HepG2 (cell line): ENCODE measurements at places on chromosomes 1 and 21. TPM values are rescaled to one million over a fixed set of nuclear protein-coding genes. Genes with fewer than 3 reads are reported as not detected.

GRCh38 chr1:8494681-8495080 lies 176.8 kb downstream of the SLC45A1 start:
- no peak for DNase-seq

DNA sequence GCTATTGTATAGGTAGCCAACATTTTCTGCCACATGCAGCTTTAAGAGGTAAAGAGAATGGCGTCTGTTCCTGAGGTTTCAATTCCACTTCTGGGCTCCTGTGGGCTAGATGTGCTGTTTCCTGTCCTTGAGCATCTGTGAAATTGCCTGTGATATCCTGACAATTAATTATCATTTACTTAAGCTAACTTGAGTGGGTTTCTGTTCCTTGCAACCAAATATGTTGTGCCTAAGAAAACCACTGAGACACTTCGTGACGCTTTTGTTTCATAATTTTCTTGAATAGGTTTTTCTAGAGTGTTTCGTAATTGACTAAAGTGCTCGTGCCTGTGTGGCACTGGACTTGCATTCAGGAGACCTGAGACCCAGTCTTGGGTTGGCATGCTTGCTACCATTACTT lies 127.3 kb upstream of the POU3F1 start:
- no peak for DNase-seq

DNA sequence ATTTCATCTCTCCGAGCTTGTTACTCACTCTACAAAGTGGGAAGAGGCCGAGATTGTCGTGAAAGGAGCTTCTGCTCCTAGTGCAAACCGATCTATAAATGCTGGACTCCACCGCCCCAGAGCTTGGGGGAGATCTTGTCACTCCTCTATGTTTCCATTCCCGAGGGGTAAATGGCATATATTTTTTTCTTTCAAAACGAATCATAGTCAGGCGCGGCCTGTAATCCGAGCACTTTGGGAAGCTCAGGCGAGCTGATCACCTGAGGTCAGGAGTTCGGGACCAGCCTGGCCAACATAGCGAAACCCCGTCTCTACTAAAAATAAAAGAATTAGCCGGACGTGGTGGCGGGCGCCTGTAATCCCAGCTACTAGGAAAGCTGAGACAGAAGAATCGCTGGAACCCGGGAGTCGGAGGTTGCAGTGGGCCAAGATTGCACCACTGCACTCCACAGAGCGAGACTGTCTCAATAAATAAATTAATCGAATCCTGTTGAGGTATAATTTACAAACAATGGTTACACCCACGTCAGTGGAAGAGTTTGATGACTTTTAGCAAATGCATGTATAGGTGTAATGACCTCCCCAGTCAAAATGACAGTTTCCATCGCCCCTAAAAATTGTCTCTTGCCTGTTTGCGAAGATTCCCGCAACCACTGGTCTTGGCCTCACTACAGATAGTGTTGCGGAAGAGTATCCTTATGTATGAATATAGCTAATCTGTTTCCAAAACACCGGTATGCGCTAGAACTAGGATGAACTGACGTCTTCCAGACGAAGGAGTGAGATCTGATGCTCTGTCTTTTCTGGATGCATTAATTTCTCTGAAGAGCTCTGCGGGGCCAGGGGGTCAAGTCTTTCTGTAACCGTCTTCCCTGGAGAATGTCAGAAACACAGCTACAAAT lies 840 bp upstream of the HEATR1 start:
- no peak for DNase-seq

DNA sequence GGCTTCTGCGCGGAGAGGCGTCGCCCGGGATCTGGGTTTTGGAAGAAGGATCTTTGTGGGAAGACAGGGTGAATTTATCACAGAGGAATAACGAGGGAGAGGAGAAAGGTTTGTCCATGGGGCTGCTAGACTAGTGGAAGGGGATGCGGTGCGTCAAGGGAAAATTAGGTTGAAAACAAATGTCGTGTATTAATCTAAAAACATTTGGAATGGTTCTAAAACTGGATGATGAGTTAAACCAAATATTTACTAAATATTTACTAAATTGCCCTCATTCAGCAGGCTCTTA lies 647 bp downstream of the RO60 start:
- DNase-seq = no peak

GRCh38 chr1:44217809-44218410 lies 4.6 kb downstream of the DMAP1 start:
- DNase-seq = peak; percentile 81

GRCh38 chr1:60746278-60746791 lies 336.0 kb upstream of the NFIA start:
- DNase-seq = no peak

GRCh38 chr1:9654051-9654833 lies 2.7 kb downstream of the PIK3CD start:
- DNase-seq = no peak

GRCh38 chr1:168688644-168689326 lies 40.2 kb downstream of the DPT start:
- DNase-seq = peak; percentile 77

- no peak for DNase-seq
Observed at GRCh38 chr1:231814021-231814420, 187.4 kb downstream of the DISC1 start.

DNA sequence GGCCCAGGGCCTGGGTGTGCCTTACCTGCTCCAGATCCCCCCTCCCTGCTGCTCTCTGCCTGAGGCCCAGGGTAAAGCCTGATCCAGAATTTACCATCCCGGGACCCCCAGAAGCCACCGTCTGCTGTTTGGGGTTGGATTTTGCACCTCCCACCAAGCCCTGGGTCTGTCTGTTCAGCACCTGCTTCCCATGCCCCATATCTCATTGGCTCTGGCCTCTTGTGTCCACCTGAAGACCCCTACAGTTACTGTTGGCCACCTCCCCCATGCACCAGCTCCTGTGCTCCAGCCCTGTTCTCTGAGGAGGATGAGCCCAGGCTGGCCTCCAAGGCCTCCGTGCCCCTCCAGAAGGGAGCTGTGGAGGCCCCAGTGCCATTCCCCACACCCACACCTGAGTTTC lies 113.9 kb downstream of the GRIK3 start:
- no peak for DNase-seq

DNA sequence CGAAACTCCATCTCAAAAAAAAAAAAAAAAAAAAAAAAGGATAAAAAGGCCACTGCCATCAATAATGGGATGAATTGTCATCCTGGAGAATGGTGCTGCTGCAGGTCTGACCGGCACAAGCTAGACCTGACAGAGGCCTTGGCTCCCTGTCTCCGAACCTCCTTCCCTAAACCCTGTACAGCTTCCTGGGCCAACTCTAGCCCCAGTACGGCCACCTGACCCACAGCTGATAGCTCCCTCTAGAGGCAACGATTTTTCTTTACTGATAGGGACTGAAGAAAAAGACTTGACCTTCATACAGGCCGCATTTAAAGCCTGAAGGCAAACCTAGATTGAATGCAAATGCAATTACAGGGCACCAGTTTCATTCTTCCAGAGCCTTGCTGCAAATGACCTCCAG lies 30.7 kb downstream of the NOL9 start:
- DNase-seq = peak; percentile 65

- DNase-seq = no peak
Observed at GRCh38 chr1:22944346-22945055, 28.2 kb downstream of the LACTBL1 start.

GRCh38 chr1:47627471-47628370 lies 189.9 kb downstream of the FOXD2 start:
- no peak for DNase-seq

GRCh38 chr21:38956856-38957571 lies 151.3 kb downstream of the ETS2 start:
- no peak for DNase-seq

DNA sequence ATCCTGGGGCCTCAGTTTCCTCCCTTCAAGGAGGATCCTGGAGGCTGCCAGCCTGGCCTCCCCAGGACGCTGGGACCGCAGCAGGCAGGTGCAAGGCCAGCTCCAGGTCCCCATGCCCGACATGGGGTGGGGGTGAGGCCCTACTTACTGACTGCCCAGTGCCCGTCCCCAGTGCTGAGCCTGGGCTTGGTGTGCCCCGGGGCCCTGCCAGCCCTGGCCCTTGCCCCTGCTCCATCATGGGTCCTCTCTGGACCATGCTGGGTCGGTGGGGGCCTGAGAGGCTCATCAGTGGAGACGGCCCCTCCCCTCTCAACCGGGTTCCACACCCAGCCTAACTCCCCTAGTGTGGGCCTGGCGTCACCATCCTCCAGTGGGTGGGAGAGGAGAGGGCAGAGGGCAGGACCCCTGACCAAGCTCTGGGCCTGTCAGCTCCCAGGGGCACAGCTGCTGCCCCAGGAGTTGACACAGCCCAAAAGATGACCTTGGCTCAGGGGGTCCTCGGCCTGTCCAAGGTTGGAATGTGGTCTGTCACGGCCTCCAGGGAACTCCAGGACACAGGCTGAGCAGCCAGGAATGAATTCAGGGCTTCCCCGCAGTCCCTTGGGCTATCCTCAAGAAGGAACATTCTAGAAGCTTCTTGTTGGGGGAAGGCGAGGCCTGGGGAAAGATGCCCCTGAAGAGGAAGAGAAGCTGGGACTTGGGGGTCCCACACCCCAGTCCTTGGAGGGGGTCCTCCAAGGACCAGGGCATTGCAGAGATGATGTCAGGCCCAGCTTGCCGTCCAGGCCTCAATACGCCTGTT lies 17.6 kb upstream of the ARF1 start:
- DNase-seq = no peak

DNA sequence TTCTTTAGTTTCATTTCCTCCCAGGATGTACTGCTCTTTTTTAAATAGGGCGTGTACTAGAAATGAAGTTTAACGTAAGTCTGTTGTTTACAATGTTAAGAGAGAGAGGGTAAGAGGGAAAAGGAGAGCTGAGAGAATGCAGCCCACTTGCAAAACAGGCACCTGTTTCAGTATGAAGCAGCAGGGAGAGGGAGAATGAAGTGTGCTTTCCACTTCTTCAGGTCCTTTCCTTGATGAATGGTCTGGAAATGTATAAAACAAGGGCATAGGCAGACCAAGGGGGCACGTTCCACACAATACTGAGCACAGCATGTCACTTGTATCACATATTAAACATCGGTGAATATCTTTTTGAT lies 2.0 kb downstream of the KCNA3 start:
- DNase-seq = no peak

- no peak for DNase-seq
Observed at GRCh38 chr1:238690415-238690814, 696.0 kb upstream of the CHRM3 start.

GRCh38 chr1:159869173-159869572 lies 6.7 kb upstream of the VSIG8 start:
- no peak for DNase-seq

DNA sequence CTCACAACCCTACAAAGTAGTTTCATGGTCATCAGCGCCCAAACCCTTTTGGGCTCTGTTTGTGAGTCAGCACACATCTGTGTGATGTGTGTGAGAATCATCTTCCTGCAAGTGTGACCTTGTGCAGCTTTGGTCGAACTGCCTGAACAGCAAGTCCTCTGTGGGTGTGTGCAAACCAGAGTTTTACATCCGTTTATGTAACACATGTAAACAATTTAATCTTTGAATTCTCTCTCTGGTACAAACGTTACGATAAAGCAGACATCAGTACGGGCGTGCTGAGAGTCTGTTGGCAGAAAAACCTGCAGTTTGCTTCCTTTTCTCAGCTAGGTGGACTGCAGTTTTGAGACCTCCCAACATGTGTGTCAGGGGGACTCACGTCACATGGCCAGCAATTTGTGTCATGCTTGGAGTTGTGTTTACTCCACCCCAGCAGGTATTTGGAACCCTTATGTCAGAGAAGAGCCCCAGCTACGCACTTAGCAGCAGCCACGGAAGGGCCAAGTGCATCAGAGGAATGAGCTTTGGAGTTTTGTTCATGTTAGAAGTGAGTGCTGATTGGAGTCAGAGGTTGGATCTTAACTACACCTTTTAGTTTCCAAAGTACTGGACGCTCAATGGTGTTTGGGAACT lies 230.8 kb downstream of the PAPPA2 start:
- no peak for DNase-seq

DNA sequence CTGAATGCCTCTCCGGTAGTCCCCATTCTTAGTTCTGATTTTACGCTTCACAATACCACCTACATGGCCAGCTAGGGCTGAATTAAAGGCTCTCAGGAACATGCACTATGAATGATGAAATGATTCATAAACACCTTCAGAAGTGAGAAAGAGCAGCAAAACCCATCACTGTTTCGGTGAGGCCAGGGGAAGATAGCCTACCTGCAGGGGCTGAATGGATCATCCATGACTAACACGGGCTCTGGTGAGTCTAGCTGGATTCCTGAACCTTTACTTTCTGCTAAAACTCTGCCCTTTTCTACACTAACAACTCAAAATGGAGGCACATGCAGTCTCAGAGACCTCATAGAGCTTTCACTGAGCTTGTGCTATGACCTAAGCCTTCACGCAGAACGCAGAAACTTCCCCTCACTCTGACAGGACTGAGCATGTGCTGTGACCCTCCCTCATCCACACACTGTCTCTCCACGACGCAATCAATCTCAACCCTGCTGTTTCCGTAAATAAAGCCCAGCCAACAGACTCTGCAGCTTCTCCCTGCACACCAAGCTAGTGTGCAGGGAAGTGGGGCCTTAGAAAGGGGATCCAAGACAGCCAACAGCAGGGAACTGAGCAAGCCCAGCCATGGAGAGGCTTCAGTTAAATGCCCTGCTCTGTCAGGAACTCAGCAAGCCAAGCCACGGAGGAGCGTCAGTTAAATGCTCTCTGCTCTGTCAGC lies 207.8 kb downstream of the SLC45A1 start:
- peak; percentile 64 for DNase-seq

Gene RHBG
- total RNA-seq = 19.9 and 73.5 TPM in 2 replicates

Gene HHIPL2
- total RNA-seq = 0.07 and 0.53 TPM in 2 replicates

Gene SH2D2A
- total RNA-seq = 0.59 and 0.73 TPM in 2 replicates

Gene DDR2
- 0.13 and 0.38 TPM in 2 replicates for total RNA-seq

Gene FAM163A
- total RNA-seq = not detected in 2 replicates

Gene MLLT11
- 0.17 and 0.22 TPM in 2 replicates for total RNA-seq

Gene MX2
- 35.7 and 46.9 TPM in 2 replicates for total RNA-seq

Gene KPRP
- total RNA-seq = not detected in 2 replicates

Gene C1orf53
- total RNA-seq = 8.5 and 10.1 TPM in 2 replicates

Gene PHACTR4
- 17.1 and 29.6 TPM in 2 replicates for total RNA-seq

Gene AKR7A3
- total RNA-seq = 0.15 and 1.00 TPM in 2 replicates

Gene TRAF3IP3
- not detected in 2 replicates for total RNA-seq
